Upper lobe of left lung (tissue), 6 donors: ENCODE measurements at places on chromosomes 4 and X. TPM values are rescaled to one million over a fixed set of nuclear protein-coding genes. Genes with fewer than 3 reads are reported as not detected.
A peak's percentile ranks its signal among the peaks of the same experiment; 100 is the strongest.

DNA sequence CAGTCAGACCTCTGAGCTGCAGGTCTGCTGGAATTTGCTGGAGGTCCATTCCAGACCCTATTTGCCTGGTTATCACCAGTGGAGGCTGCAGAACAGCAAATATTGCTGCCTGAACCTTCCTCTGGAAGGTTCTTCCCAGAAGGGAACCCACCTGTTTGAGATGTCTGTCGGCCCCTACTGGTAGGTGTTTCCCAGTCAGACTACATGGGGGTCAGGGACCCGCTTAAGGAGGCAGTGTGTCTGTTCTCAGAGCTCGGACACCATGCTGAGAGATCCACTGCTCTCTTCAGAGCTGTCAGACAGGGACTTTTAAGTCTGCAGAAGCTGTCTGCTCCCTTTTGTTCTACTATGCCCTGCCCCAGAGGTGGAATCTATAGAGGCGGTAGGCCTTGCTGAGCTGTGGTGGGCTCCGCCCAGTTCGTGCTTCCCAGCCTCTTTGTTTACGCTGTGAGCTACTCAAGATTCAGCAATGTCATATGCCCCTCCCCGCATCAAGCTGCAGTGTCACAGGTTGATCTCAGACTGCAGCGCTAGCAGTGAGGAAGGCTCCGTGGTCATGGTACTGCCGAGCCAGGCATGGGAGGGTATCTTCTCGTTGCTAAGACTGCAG, 44.1 kb upstream of the KDR start:
- peak; percentile 42 for DNase-seq
- peaks cover 8% of the 10 kb centered on the region for H3K4me1 ChIP-seq
- H3K27ac ChIP-seq = no peak overlapping the region
- no peak overlapping the region for H3K4me3 ChIP-seq

DNA sequence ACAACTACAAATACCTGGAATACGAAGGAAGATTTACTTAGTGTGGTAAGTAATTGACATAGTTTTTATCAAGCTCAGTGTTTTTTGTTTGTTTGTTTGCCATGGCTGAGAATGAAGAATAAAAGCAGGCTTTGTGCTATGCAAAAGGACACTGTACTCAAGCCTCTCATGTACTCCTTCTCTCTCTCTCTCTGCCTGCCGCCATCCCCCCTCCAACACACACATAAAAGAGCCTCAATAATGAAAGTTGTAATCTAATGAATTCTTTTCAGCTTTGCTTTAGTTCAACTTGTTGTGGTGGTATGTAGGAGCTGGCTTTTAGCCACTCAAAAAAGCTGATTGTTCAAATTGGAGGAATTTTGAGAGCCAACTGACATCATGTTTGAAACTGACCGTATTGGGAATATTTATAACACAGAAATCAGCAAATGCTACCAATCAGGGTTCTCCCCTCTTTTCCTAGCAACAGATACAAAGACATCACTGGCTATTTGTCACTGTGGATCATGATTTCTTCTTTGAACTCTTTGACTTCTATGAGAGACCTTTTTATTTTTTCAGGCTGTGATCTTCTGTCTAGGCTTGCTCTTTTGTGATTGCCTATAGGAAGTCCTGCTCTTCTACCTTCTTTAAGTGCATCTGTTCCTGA, 1148.8 kb downstream of the RAPGEF2 start:
- H3K27me3 ChIP-seq = no peaks in the 10 kb centered on the region
- no peaks in the 10 kb centered on the region for H3K36me3 ChIP-seq
- H3K4me1 ChIP-seq = no peaks in the 10 kb centered on the region
- no peak overlapping the region for H3K27ac ChIP-seq

DNA sequence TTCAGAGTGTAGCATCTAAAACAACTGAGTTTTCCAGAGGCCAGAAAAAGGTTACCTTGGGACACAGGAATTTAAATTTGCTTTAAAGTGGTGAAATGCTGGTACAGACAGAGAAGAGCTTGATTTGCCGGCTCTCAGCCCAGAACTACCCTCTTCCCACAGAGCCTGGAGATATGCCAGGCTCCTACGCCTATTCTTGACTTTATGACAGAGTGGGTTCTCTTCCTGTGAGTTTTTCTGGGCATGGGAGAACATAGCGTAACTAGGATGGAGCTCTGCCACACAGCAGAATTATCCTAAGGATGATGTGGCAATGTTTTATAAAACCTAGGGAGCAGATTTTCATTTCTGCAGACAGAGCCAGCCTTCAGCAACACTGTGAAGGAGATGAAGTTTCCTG, 241.8 kb downstream of the GRIA3 start:
- H3K27ac ChIP-seq = no peak overlapping the region
- H3K36me3 ChIP-seq = no peaks in the 10 kb centered on the region
- no peak for DNase-seq
- H3K4me3 ChIP-seq = no peak overlapping the region
- H3K4me1 ChIP-seq = no peaks in the 10 kb centered on the region

GRCh38 chr4:9611101-9611500, 166.9 kb downstream of the DEFB131A start:
- no peaks in the 10 kb centered on the region for H3K27me3 ChIP-seq
- no peak overlapping the region for H3K4me3 ChIP-seq
- H3K36me3 ChIP-seq = no peaks in the 10 kb centered on the region
- H3K4me1 ChIP-seq = no peaks in the 10 kb centered on the region
- no peak overlapping the region for H3K27ac ChIP-seq
- no peak for DNase-seq

- H3K27ac ChIP-seq = no peak overlapping the region
- no peak for DNase-seq
- H3K36me3 ChIP-seq = peaks cover 25% of the 10 kb centered on the region
Observed at GRCh38 chr4:7031558-7032449, 11.4 kb upstream of the TADA2B start.

- H3K4me3 ChIP-seq = no peak overlapping the region
- no peaks in the 10 kb centered on the region for H3K27me3 ChIP-seq
- H3K36me3 ChIP-seq = no peaks in the 10 kb centered on the region
Observed at GRCh38 chr4:141391771-141392170, 171.1 kb downstream of the ZNF330 start.

DNA sequence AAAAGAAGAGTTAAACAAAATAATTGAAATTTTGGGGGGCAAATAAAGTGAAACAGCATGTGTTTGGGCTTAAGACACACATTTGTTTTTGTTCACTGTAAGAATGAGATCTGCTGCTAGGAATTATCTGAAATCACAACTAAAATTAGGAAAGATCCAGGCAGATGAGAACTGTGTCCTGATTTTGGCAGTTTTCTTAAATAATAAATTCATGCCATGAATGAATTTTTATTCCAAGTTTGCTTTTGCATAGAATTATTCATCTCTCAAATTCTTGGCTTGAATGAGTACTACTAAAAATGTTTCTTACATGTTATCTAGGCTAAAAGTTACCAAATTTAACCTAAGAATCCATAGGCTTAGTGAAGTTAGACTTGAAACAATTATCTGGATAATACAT, 321.7 kb downstream of the ANK2 start:
- H3K27ac ChIP-seq = no peak overlapping the region
- no peaks in the 10 kb centered on the region for H3K36me3 ChIP-seq
- H3K4me3 ChIP-seq = no peak overlapping the region
- no peak for DNase-seq

GRCh38 chr4:174292473-174292872, 8.8 kb downstream of the CEP44 start:
- H3K36me3 ChIP-seq = no peaks in the 10 kb centered on the region
- H3K4me1 ChIP-seq = no peaks in the 10 kb centered on the region
- no peaks in the 10 kb centered on the region for H3K27me3 ChIP-seq

DNA sequence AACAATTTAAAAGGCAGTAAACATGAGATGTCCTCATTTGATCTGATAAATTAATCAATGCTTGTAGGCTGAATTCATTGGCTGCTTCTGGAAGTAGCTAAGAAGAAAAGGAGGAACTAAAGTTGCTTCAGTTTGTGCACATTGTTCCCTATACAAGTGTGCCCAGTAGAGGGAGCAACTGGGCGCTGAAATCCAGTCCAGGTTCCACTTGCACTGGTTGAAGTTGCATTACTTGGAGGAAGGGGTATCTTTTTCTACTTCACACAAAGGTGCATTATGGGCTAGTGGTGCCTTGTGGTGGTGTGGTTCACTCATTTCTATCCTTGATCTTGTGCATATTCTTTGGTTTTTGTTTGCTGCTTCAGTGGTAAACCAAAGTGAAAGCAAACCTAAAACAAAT, 67.9 kb upstream of the SOX3 start:
- no peak overlapping the region for H3K27ac ChIP-seq
- H3K27me3 ChIP-seq = no peaks in the 10 kb centered on the region
- no peaks in the 10 kb centered on the region for H3K4me1 ChIP-seq
- no peaks in the 10 kb centered on the region for H3K36me3 ChIP-seq
- DNase-seq = no peak

DNA sequence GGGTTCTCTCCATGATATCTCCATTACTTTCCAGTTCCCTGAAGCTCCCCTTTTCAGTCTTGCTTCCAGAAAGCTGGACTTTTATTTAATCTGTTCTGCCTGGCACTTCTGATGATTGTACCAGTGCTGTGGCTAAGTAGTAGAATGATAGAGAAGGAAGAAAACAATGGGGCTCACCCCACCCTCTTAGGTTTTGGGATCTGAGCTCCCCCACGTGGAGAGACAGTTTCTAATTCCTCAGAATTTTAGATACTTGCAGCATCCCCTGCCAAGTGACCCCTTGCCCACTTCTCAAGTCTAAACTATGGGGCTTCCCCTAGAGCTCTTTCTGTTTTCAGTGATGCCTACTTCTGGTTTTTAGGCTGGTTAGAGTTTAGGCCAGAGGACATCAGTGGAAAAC, 73.9 kb downstream of the GC start:
- no peaks in the 10 kb centered on the region for H3K4me1 ChIP-seq
- no peak for DNase-seq
- no peak overlapping the region for H3K27ac ChIP-seq
- no peaks in the 10 kb centered on the region for H3K27me3 ChIP-seq
- no peak overlapping the region for H3K4me3 ChIP-seq
- H3K36me3 ChIP-seq = no peaks in the 10 kb centered on the region

- no peaks in the 10 kb centered on the region for H3K36me3 ChIP-seq
- H3K27ac ChIP-seq = no peak overlapping the region
- no peaks in the 10 kb centered on the region for H3K4me1 ChIP-seq
- H3K4me3 ChIP-seq = no peak overlapping the region
Observed at GRCh38 chr4:167897116-167897515, 195.2 kb upstream of the ANXA10 start.

- H3K27me3 ChIP-seq = no peaks in the 10 kb centered on the region
- H3K4me3 ChIP-seq = no peak overlapping the region
- H3K36me3 ChIP-seq = no peaks in the 10 kb centered on the region
- no peak for DNase-seq
- H3K4me1 ChIP-seq = no peaks in the 10 kb centered on the region
Observed at GRCh38 chr4:120731561-120731960, 191.0 kb downstream of the PRDM5 start.

DNA sequence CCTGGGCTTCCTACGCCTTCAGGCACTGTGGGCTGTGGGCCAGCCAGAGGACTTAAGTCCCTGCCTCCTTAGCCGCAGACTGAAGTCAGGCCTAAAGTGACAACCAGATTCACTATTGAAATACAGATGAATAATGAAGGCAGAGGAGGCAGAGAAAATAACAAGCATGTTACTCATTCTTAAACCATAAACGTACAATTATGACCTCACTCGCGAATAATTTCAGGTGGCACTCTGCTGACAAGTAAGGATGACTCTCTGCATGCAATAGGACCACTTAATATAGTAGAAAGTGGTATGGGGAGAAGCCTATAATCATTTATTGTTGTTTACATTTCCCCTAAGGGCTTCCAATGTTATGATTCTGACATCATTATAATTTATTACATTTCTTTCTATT, 409.2 kb upstream of the FGF13 start:
- H3K27me3 ChIP-seq = no peaks in the 10 kb centered on the region
- H3K4me1 ChIP-seq = no peaks in the 10 kb centered on the region
- no peak overlapping the region for H3K27ac ChIP-seq
- H3K4me3 ChIP-seq = no peak overlapping the region

- no peak overlapping the region for H3K4me3 ChIP-seq
- no peak for DNase-seq
- H3K27me3 ChIP-seq = no peaks in the 10 kb centered on the region
- H3K27ac ChIP-seq = no peak overlapping the region
- H3K4me1 ChIP-seq = no peaks in the 10 kb centered on the region
- no peaks in the 10 kb centered on the region for H3K36me3 ChIP-seq
Observed at GRCh38 chrX:20654596-20655106, 387.9 kb upstream of the RPS6KA3 start.

The CT83 gene
- total RNA-seq = not detected

The TLR3 gene
- total RNA-seq = 20.0 TPM

The HMX1 gene
- not detected for total RNA-seq

The ADH4 gene
- 0.67 TPM for total RNA-seq

The MAGEB17 gene
- not detected for total RNA-seq

The PCYT1B gene
- 0.54 TPM for total RNA-seq

The TDO2 gene
- total RNA-seq = not detected

The ZNF41 gene
- 3.4 TPM for total RNA-seq
